ENCODE measurements at places on chromosomes 7 and 10.

- no peak for DNase-seq
Observed at GRCh38 chr10:80567292-80567691, 29.6 kb downstream of the SH2D4B start.

- DNase-seq, result no peak
Observed at GRCh38 chr10:113443141-113443925, 109.5 kb upstream of the HABP2 start.

- no peak for DNase-seq
Observed at GRCh38 chr7:31853380-31853779, 166.4 kb downstream of the PPP1R17 start.

GRCh38 chr7:134368851-134369544 is 52.3 kb upstream of the SLC35B4 start:
- DNase-seq, result no peak

DNA sequence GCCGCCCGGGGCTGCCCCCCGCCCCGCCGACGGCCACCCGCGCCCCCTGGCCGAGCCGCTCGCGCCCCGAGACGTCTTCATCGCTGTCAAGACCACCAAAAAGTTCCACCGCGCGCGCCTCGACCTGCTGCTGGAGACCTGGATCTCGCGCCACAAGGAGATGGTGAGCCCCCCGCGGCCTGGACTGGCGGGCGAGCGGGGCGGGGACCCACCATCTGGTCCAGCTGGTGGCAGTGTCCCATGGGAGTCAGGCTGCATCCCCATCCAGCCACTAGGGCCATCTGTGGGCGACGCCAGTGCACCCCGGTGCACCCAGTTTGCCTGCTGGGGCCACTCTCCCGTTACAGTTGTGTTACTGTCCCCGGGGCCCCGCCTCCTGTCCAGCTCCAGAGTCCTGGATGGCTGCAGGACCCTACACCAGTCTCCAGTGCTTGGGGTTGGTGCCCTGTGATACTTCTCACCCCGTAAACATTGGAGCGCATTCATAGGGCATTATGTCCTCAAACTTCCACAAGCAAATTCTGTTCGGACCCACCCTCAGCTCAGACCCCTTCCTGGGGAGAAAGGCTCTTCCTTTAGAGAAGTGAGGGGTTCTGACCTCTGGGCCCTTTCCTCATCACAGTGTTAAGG is 672 bp downstream of the LFNG start:
- DNase-seq, result no peak

- no peak for DNase-seq
Observed at GRCh38 chr10:43389867-43390266, 18.4 kb downstream of the FXYD4 start.

GRCh38 chr7:121212036-121212435 is 116.8 kb upstream of the WNT16 start:
- DNase-seq, result no peak

- DNase-seq, result no peak
Observed at GRCh38 chr7:154623399-154623798, 379.5 kb downstream of the PAXIP1 start.

- DNase-seq, result no peak
Observed at GRCh38 chr10:48520184-48520506, 84.7 kb downstream of the ARHGAP22 start.

- no peak for DNase-seq
Observed at GRCh38 chr10:62614389-62615157, 189.9 kb upstream of the ADO start.

GRCh38 chr10:119337796-119338432 is 130.5 kb downstream of the GRK5 start:
- peak; percentile 8 for DNase-seq

DNA sequence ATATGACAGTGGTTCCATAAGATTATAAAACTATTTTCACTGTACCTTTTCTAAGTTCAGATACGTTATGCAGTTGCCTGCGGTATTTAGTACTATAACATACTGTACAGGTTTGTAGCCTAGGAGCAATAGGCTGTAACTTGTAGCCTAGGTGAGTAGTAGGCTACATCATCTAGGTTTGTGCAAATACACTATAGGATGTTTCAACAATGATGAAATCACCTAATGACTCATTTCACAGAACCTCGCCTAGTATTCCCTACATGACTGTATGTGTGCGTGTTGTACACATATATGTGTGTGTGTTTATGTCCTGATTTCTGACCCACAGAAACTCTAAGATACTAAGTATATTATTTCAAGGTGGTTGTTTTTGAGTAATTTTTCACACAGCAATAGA is 139.0 kb downstream of the HERPUD2 start:
- no peak for DNase-seq

DNA sequence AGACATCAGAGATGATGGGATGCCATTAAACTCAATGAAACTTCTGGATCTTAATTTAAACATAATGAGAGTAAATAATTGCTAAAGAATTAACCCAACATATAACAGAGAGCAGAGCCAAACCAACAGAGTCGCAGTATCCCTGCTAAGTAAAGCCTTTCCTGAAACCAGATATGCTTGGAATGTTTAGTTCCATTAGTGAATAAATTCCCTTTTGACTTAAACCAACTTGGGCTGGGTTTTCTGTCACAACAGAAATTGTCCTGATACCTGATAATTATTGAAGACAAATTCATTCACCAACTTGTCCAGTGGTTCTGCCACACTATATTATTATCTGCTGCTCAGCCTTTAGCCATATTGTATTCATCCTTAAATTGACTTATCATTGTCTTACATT is 286.7 kb downstream of the FZD1 start:
- DNase-seq, result no peak

GRCh38 chr7:85101347-85101746 is 85.5 kb downstream of the SEMA3D start:
- DNase-seq, result no peak

- no peak for DNase-seq
Observed at GRCh38 chr10:102888048-102888447, 18.8 kb downstream of the AS3MT start.

- DNase-seq, result no peak
Observed at GRCh38 chr10:113515601-113516000, 37.3 kb upstream of the HABP2 start.
